ENCODE measurements at places on chromosomes 3 and 15. TPM values are rescaled to one million over a fixed set of nuclear protein-coding genes. Genes with fewer than 3 reads are reported as not detected.

The CMC1 gene
- 5.2 TPM for total RNA-seq

The AADACL2 gene
- total RNA-seq: not detected

The CIB1 gene
- 45.6 TPM for total RNA-seq

The GNAT1 gene
- 0.05 TPM for total RNA-seq

The MITF gene
- total RNA-seq: 109 TPM

The IFT122 gene
- total RNA-seq: 32.8 TPM

The TNK2 gene
- 5.2 TPM for total RNA-seq

The SH2D7 gene
- total RNA-seq: not detected

The SIN3A gene
- total RNA-seq: 66.0 TPM

The P3H2 gene
- 240 TPM for total RNA-seq

The ISLR2 gene
- not detected for total RNA-seq

The COLQ gene
- not detected for total RNA-seq

The RAB6B gene
- total RNA-seq: 4.3 TPM

The RGMA gene
- 0.25 TPM for total RNA-seq

The PLCB2 gene
- 0.52 TPM for total RNA-seq

The SEMA5B gene
- total RNA-seq: not detected

The CTXND1 gene
- not detected for total RNA-seq
